ENCODE measurements at places on chromosomes 12 and 14.

- DNase-seq, result no peak
These were observed 14.7 kb downstream of the GPR132 start for GRCh38 chr14:105050551-105050897.

GRCh38 chr12:119864591-119864990, 12.5 kb downstream of the CIT start:
- DNase-seq, result no peak

DNA sequence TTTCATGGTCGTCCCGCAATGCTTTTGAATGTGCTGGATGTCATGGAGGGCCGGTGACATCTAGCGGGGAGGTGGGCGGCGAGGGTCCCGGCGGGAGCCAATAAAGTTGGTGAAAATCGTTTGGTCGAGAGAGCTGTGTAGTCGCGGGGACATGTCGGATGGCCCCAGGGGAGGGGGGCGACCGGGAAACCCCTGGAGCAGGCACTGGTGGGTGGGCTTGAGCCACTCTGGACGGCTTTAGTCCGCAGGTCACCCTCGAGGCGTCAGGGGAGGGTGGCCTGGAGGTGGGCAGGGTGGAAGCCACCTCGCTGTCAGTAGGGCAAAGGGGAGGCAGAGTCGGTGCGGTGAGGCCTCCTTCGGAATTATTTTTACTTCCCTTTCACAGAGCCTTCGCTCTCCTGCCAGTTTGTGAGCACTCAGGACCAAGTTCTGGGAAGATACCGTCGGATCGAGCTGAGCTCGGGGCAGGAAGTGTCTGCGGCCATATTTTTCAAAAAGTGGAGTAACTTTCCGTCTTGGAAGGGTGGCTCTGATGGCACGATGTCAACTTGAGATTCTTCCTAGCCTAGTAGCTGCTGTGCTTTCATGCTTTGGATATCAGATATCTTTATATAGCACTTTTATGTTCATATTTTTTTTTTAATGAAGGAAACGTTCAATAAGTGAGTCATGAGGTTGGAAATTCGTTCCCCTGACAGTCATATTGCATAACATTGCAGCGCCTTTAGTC, 28.2 kb downstream of the WBP11 start:
- DNase-seq, result no peak

DNA sequence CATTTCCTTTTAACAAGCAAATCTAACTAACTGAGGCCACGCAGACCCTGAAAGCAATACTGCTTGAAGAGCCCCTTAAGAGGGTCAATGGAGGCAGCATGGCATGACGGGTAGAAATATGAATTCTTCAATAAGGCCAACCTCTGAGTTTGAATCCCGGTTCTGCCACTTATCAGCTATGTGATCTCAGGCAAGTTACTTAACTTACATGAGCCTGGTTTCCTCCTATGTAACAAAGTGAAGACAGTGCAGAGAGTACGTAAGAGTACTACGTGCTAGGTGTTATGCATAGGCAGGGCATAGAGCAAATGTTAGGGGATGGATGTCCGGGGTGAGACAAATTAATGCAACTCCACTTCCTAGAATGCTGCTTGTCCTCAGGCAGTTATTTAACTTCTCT, 4.7 kb downstream of the HOMEZ start:
- no peak for DNase-seq

DNA sequence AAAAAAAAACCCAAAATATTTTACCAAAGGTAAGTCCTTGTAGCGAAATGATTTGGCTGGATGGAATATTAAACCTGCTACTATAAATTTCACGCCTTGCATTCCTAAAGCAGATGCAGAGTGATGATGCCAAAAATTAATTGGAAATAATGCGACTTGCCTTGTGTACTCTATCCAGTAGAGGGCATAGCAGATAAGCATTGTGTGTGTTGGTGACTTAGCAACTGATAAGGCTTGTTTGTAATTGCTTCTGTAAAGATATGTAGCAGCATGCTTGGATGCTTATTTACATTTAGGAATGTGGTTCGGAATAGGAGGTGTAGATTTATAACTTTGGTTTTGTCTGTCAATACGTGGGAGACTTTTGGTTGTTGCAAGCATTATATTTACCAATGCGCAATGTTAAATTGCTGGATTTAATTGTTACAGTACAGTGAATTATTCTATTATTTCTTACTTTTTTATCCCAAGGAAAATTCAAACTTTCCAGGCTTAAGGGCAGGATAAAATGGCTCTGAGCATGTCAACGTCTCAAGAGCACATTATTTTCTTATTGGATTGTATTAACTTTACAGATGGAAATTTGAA, 80.5 kb downstream of the TMEM260 start:
- DNase-seq, result no peak

- DNase-seq, result no peak
These were observed 34.6 kb downstream of the ZFP36L1 start for GRCh38 chr14:68758301-68758700.

GRCh38 chr12:65994318-65994717, 136.2 kb downstream of the LLPH start:
- DNase-seq, result no peak

DNA sequence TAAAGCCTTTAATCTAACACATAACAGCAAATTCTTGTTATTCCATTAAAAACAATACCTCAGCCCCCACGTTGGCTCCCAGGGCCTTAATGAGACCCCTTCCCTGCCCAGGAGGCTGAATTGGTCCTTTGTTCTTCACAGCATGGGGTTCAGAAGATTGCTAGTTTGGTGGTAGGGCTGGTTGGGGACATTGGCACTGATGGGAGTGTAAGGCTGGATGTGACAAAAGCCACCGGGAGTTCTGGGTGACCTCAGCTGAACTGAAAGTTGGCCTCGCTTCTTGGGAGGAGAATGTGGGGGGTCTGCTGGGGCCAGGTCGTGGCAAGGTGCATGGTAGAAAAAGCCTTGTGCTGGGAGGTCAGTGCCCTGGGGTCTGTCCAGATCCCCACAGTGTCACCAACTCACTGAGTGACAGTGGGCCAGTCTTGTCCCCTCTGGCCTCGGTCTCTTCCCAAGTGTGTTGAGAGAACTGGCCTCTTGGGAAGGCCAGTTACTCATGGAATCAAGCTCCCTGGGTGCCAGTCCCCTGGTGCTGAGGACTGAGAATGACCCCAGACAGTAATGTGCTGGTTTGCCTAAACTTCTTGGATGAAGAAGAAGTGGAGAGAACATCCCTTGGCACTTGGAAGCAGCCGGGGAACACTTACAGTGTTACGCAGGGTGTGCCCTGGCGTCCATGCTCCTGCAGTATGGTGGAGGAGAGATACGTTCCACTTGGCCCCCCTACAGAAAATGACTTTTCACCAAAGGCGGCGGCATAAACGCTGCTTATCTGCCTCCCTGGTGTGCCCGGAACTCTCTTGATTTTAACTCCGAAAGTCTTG, 283.7 kb upstream of the RTL1 start:
- no peak for DNase-seq

GRCh38 chr12:70059373-70059772, 183.9 kb upstream of the CNOT2 start:
- no peak for DNase-seq

GRCh38 chr14:75183225-75183624, 6.8 kb upstream of the TMED10 start:
- no peak for DNase-seq

DNA sequence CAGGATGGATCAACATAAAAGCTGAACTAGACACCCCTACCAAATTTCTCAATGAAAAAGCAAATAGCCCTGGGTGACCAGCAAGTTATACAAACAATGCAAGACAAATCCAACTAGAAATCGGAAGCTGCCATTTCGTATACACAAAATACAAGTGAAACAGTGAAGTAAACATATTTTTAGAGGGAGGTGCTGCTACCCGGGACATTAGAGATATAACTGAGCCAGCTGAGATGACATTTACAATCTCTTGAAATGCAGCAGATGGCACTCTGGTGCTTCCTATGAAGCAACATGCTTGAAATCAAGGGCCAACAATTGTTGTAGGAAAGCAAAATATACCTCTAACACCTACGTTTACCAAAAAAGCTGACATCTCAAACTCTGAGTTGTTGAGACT, 25.5 kb downstream of the BDKRB1 start:
- no peak for DNase-seq

GRCh38 chr12:32273712-32274111, 125.6 kb upstream of the FGD4 start:
- DNase-seq, result peak; percentile 11

DNA sequence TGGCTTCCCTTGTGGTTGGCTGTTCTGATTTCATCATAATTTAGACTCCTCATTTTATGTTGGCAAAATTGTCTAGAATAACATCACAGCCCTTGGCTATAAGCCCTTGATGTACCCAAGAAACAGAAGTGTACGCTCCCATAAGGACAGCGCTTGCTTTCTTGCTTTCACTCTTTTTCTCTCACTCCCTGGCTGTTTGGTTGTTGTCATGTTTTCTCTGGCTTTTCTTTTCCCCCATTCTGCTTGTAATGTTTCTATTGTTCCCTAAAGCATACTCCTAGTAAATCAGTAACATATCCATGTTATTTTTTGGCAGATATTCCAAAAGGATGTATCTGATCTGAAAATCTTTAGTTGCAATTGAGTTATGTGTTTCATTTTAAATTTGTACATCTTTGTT, 530.5 kb downstream of the NOVA1 start:
- no peak for DNase-seq

DNA sequence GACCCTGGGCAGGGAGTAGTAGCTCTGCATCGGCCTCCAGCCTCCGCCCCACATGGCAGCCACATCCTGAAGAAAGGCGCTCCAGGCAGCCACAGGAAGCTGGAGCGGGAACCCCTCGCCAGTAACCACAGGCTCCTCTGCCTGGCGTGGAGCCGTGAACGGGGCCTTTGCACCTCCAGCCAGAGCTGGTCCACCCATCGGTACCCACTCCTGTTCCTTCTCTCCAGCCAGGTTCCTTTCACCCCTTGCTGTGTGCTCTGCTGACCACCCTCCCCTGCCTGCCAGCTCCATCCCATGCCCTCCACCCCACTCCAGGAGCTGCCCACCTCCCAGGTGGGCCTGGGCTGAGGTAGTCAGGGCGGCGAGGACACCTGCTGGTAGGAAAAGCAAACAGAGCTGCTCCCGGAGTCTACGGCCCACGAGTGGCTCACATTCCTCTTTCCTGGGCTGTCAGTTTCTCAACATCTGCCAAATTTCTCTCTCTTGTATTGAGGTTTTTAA, 2.7 kb downstream of the TGFB3 start:
- no peak for DNase-seq

GRCh38 chr12:126681676-126682075, 1585.3 kb upstream of the TMEM132C start:
- DNase-seq, result no peak

GRCh38 chr12:89179983-89180382, 172.3 kb downstream of the DUSP6 start:
- DNase-seq, result no peak

DNA sequence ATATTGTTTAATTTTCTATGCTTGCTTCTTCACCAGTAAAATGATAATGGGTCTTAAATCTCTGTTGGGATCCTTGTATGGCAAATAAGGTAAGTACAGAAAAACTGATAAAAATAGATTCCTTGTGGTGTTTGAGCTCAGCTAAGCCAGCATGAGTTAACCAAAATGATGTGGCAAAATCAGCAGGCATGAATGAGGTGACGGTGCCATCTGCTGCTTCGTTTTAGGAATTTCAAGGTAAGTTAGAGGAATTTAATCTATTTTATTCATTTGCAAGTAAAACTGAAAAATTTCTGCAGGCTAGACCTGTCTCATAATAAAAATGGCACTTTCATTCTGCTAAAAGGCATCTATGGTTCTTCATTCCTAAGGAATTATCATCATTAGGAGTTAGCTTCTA, 10.0 kb upstream of the CLEC7A start:
- peak; percentile 15 for DNase-seq

GRCh38 chr12:27705263-27705662, 5.4 kb upstream of the MRPS35 start:
- DNase-seq, result no peak

DNA sequence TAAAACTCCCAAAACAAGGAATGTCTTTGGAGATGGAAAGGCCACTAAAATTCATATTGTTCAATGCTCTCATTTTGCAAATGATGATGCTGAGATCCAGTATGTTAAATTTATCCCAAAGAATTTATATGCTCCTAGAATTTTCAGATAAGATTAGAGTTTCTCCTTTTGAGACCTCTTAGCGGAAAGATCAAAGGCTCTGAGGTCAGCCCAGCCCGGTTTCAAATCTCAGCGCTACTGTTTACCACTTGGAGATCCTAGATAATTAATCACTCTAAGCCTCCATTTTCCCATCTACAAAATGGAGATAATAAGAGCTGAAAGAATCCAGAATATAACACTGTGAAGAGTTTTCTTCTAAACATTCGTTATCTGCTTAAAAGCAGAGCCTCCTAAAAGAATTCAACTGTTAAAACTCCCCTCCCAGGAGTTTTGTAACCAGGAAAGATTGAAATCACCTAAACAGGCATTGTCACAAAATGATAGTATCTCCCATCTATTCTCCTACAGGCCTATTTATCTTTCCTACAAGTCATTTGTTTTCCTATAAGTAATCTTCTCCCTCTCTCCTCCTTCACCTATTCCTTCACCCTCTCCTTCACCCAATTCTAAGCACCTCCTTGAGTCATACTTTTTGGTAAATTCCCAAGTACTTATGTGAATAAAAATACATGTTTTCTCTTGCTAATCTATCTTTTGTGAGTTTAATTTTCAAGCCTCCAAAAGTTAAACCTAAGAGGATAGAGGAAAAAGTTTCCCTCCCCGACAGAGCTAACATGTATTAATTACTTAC, 16.7 kb downstream of the DUSP6 start:
- DNase-seq, result no peak

GRCh38 chr12:77746096-77746495, 84.6 kb upstream of the NAV3 start:
- DNase-seq, result no peak

GRCh38 chr14:64281805-64282204, 12.4 kb downstream of the ESR2 start:
- no peak for DNase-seq

GRCh38 chr12:128150961-128151360, 116.0 kb upstream of the TMEM132C start:
- DNase-seq, result no peak

- DNase-seq, result no peak
These were observed 194.0 kb downstream of the DPF3 start for GRCh38 chr14:72699852-72700257.

DNA sequence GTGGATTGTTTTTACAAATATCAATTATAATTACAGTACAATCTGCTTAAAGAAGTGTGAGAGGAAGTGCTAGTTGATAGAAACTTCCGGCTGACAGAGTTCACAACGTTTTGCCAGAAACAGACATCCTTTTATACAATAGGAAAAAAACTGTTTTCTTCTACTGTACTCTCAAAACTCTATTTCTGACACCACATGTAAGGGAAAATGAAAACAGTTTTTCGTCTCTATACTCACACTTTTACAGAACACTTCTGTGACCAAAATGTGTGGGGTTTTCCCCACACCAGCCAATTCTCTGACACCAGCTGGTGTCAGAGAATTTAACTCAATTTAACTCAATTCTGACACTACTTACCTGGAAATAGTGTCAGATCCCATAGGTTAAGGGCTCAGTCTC, 24.2 kb upstream of the HIF1A start:
- DNase-seq, result no peak

GRCh38 chr12:115203701-115204100, 519.7 kb upstream of the TBX3 start:
- no peak for DNase-seq

All from activated CD4-positive, alpha-beta T cell treated with anti-CD3 and anti-CD28 coated beads for 24 hours (primary cell).